ENCODE measurements at places on chromosomes 12 and 14.
A peak's percentile ranks its signal among the peaks of the same experiment; 100 is the strongest.

GRCh38 chr14:83372271-83372670 is 1838.6 kb upstream of the SEL1L start:
- no peak for DNase-seq

- no peak for DNase-seq
Observed at GRCh38 chr12:45743247-45743646, 13.7 kb downstream of the ARID2 start.

- DNase-seq, result no peak
Observed at GRCh38 chr12:41908206-41908605, 236.5 kb downstream of the GXYLT1 start.

- DNase-seq, result peak; percentile 44
Observed at GRCh38 chr14:74425525-74426201, 347 bp downstream of the SYNDIG1L start.

DNA sequence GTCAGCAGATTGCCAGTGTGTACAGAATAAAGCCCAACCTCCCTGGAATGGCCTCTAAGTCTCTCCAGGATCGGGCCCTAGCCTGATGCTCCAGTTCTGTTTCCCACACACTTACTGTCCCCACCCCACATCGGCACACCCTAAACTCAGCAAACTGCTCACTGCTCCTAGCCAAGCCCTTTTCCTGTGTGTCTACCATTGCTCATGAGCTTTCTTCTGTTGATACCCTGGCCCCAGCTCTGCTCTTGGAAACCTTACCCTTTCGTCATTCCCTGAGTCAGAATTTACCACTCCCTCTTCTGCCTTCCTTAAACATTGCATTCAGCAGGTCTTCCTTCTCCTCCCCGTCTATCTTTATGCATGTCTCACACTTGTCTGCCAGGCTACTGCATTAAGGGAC is 158.9 kb downstream of the TMX1 start:
- DNase-seq, result peak; percentile 37
